CD4-positive, alpha-beta T cell treated with Interleukin-12 subunit alpha and Interleukin-12 subunit beta, for 1 hour (primary cell): ENCODE measurements at places on chromosomes 7 and 10.

GRCh38 chr10:63236113-63236935 is 103.2 kb downstream of the NRBF2 start:
- DNase-seq = peak; percentile 47

DNA sequence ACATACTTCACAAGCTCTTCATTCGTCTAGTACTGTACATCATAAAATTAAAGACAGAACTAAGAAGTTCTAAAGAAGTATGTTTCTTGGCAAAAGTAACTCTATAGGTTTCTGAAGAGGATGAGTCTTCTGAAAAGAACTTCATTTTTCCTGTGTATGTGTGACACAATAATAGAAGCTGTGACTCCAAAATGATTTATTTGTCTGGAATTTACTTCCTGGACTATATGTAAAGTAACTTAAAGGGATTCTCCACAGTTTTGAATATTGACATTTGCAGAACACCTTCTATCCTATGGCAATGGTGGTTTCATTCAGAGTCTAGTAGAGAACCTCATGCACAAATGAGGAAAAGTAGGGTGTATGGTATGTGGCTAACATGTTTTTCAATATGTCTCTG is 19.8 kb upstream of the CLDN12 start:
- DNase-seq = no peak

DNA sequence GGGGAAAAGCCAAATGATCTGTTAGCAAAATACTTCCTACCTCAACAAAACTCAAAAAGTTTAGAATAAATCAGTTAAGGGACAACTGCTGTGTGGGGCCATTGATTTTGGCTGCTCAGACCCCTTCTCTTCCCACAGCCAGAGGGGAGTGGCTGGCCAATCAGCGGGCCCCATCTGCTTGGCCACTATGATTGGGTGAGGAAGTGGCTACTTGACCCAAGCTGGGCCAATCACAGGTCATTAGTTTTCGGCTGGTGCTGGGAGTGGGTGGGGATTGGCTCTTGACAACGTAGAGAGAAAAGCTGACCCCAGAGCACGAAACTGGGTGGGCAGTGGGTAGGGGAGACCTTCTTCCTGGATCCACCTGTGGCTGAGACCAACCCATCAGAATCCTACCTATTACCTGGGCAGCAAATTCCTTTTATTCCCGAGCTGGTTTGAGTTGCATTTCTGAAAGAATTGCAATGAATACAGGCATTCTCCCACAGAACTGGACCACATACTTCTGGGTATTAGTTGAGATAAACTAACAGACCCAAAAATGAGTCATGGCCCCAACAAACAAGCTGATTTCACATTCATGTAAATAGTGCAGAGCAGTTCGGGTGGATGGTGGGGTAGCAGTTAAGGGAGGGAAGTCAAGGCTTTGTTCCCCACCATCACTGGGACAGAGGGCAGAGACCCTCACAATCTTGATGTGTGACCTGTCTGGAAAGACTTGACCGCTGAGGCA is 35.6 kb upstream of the HMX3 start:
- DNase-seq = no peak

GRCh38 chr7:50121286-50121685 is 28.2 kb upstream of the ZPBP start:
- DNase-seq = no peak

- DNase-seq = peak; percentile 63
Observed at GRCh38 chr7:97027427-97028234, 3.0 kb upstream of the DLX5 start.
